IMR-90 (cell line): ENCODE measurements at places on chromosomes 2 and 18.
A peak's percentile ranks its signal among the peaks of the same experiment; 100 is the strongest.

DNA sequence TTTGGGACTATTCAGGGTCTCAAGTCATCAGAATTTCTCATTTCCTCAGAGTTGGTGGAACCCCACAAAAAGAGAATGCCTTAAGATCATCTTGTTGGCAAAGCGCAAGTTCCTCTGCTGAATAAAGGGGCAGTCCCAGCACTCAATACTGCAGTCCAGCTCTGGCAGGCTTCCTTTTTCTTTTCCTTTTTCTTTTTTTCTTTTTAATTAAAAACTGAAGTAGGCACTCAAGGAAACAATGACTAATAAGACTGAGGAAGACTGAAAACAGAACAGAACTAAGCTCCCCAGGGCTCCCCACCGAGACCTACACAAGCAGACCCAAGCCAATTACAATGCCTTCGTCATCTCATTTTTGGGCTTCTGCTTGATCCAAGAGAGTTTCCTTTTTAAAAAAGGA, 82.0 kb downstream of the STK39 start:
- DNase-seq = no peak

DNA sequence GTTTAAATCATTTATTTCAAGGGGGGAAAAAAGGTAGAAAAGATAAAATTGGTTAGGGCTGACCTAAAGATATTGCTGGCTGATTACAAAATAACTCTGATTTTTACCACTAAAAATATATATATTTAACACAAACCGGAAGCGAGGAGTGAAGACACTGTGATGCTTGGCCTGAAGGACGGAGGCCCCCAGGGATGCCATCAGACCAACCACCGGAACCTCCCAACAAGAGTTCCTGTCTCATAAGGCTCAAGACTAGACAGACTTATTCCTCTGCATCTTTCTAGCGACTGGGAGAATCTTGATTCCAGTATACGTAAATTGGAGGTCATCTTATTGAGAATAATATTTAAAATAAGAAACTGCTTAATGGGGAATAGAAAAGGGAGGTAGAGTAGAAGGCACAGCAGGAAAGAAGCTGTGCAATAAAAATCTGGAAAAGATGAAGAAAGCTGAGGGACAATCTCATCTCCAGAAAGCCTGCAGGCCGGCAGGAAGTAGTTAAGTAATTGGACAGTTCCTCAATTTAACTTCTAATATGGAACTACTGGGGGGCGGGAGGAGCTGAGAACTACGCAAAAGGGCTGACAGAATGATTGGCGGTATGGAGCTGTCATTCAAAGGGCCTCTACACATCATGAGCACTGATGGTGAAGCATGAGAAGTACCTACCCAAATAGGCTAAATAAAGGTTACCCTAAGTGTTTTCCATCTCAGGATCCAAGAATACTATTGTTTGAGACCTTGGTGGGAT, 91.1 kb downstream of the DTNB start:
- no peak for DNase-seq

GRCh38 chr2:213490087-213490486, 205.8 kb downstream of the SPAG16 start:
- no peak for DNase-seq

DNA sequence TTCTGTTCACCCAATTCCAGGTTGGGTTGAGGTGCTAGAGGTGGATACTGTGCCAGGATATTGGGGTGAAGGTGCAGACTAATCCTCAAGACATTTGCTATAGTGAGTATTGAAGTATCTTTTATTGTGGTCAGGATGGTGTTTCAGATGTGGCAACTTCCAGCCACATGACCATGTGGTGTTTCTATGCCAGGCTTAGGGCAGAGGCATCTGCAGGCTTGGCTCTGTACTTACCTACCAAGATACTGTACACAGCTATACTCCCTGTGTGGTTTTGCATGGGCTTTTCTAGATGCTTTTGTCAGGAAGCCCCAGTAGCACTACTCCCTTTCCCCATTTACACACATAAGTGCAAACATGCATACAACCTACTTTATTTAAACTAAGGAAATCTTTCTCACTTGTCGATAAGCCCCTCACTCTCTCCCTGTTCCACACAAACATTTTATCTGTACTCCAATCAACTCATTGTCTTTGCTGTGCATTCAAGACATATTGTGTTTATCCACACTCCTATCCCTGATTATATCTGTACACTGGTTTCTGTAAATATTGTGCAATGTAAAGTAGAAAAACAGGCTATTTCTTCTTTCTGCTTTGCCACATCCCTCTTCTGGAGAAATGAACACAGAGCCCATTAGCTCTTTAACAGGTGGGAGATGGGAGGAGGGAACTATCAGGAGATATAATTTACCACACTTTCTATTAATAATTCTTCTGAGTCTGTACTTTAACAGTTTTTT, 12.3 kb downstream of the ARL6IP6 start:
- DNase-seq = no peak

DNA sequence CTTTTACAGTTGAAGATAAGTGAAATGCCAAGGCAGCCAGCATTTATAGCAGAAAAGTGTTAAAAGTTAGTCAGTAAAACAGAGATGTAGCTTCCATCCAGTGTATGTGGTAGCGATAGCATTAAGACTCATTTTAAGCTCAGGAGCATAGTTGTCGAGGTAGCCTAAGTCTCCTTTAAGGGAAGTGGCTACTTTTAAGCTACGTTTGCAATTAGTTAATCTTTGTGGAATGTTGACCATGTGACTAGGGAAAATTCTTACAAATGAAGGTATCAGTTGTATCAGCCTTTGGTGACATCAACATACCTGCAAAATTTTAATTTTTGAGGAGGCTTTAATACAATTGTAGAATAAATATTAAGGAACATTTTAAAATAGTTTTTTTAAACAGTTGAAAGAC, 61.9 kb downstream of the LHCGR start:
- peak; percentile 31 for DNase-seq

DNA sequence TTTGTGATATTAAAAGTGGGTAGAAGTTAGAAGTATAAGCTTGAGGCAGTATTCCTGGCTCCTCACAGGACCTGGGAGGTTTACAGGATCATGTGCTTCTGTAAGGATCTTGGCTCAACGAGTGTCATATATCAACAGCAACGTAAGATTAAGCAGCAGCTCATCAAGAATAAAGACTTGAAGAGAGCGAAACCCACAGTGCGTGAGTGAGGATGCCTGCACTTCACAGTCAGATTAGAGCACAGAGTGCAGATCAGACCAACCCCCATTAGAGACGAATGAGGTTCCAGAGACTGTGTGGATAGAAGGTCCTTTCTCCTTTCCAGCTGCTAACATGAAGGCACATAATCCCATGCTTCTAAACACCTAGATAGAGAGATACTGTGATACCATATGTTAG, 1656.7 kb upstream of the NXPH2 start:
- DNase-seq = no peak

- no peak for DNase-seq
Observed at GRCh38 chr2:222646008-222646407, 9.9 kb downstream of the FARSB start.

DNA sequence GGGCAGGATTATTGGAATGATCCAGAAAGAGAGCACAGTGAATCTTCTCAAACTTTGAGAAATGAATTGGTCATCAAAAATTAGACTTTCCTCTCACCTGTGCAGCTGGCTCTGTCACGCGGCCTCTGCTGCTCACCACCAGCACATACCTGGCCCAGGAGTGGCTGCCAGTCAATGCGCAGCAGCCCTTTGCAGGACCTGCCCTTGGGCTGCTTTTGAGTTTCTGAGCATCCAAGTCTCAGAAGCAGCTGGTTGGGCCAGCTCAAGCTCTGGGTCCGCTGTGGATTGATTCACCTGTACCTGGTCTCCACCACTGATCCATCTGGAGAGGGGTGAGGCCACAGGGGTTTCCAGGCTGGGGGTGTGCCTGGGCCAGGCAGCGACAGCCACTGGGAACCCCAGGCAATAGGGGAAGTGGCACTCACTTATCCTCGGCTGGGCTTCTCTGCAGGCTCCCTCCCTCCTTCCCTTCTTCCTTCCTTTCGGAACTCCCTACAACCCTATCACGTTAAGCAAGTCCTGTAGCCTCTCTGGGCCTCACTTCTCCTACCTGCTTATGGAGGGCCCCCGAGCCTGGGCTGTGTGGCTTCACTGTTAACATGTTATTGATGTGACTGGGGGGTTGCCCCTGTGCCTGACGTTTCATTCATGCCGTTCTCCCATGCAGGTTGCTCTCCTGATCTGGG, 48.1 kb downstream of the SH3BP4 start:
- no peak for DNase-seq

DNA sequence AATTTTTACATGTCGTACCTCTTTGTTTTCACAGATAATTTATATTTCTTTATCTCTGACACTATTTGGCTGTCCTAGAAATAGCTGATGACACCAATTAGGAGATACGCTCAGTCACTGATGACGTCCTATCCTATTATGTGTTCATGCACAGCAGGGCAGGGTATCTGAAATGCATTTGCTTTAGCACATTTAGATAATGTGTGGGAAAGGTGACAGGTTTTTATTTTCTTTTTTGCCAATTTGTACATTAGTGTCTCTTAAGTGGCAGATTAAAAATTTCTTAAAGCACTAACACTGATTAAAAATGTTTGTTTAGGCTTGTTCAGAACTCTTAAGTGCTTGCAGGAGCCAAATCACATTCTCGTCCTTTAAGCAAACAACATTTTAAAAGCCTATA, 39.7 kb downstream of the CDC42EP3 start:
- DNase-seq = no peak

- no peak for DNase-seq
Observed at GRCh38 chr2:20665243-20666004, 1.5 kb upstream of the GDF7 start.

- DNase-seq = peak; percentile 22
Observed at GRCh38 chr2:226792155-226792881, 7.3 kb downstream of the IRS1 start.

- no peak for DNase-seq
Observed at GRCh38 chr2:38829971-38830370, 45.8 kb downstream of the DHX57 start.

- DNase-seq = no peak
Observed at GRCh38 chr2:29189052-29189451, 73.8 kb downstream of the CLIP4 start.

GRCh38 chr18:42064109-42064508, 109.1 kb downstream of the PIK3C3 start:
- peak; percentile 2 for DNase-seq

DNA sequence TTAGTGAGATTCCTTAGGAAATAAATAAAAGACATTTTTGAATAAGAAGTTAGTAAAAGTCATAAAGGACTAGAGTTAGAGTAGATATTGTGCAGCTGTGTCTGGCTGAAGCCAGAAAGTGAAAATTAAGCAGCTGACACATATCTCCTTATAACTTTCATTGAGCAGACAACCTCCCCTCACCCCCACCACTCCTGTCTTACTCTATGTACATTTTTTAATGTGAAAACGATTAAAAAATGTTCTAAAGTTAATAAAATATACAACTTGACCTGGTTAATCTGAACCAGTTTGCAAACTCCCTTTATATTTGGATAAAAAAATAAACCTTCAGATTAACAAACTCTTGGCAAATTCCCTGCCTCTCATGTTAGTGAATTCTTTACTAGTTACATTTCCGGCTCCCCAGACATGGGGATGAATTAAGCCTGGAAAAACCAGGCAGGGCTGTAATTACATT, 462.8 kb downstream of the MEIS1 start:
- DNase-seq = peak; percentile 75

DNA sequence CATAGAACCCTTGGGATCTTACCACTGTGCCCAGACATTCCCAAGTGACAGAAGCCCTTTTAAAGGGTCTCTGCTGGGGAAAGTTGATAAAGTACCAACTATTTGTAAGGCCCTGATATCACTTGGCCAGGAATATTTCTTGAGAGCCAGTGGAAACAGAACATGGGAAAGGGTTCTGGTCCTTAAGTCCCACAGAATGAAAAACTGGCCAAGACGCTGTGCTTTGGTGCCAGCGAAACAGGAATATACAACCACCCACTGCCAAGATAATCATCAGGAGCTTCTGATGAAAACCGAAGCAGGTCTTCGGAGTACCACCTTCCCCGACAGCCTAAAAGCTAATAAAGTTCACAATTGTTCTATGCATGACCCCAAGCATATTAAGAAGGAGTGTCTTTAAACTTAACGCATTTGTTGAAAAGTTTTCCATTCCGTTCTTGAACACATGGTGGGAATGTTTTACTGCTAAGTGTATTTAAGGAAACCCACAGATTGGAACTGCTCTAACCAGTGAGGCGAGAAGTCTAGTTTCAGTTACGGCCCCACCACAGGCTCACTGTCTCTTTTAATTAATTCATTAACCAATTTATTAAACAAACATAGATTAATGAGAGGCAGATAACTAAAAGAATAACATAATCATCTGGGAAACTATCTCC, 152.6 kb downstream of the ANKRD44 start:
- no peak for DNase-seq

- DNase-seq = no peak
Observed at GRCh38 chr2:111091811-111092211, 28.9 kb upstream of the BCL2L11 start.

- no peak for DNase-seq
Observed at GRCh38 chr2:58634653-58635370, 393.7 kb upstream of the FANCL start.

GRCh38 chr2:120316071-120316470, 29.9 kb upstream of the INHBB start:
- no peak for DNase-seq
